ENCODE measurements at places on chromosomes 16 and 17.

DNA sequence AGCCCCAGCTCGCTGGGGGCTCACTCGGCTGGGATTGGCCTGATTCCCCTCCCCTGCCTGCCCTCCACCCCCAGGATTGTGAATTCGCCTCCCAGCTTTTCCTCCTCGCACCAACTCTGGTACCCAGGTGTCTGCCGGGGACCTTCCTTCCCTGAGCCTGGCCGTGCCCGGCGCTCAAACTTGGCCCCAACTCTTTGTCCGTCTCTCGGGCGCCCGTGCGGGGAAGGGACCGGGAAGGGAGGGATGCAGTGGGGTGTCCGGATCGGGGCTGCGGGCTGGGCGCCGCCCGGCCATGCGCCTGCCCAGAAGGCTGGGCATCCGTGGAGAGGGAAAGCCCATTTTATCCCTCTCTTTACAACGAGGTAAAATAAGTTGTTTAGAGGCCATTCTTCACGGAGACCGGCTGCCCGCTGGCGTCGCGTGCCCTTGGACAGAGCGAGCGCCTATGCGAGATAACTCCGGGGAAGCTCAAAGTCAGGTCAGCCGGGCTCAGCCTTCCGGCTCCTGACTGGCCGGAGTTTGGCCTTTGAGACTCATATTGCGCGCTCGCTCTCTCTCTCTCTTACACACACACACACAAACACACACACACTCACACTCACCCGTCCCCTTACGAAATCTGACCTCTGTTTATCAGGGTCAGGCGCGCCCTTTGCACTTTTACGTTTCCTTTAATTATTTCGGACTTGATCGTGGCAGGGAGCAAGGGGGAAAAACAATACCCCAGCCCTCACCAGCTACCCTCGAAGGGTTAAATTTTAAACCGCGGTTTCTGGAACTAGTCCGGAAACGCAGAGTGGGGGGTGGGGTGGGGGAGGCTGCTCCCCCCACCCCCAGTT is 774 bp upstream of the MAF start:
- DNase-seq: no peak

DNA sequence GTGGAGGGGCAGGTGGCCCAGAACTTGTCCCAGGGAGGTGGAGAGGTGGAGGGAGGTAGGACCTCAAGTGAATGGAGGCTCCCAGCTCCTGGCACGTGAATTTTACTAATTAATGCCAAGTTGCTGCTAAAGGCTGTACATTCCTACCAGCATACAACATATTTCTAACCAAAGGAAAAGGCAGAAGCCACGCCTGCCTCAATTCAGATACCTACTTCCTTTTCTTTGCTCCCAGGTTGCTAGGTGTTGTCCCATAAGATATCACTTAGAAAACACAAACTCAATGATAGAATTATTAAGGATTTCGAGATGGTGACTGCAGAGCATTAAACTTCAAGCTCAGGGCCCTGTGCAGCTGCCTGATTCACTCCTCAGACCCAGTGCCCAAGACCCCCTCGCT is 20.5 kb upstream of the SMPD3 start:
- DNase-seq: no peak

- no peak for DNase-seq
Measured at GRCh38 chr17:19780846-19781245, 32.7 kb upstream of the ALDH3A1 start.

DNA sequence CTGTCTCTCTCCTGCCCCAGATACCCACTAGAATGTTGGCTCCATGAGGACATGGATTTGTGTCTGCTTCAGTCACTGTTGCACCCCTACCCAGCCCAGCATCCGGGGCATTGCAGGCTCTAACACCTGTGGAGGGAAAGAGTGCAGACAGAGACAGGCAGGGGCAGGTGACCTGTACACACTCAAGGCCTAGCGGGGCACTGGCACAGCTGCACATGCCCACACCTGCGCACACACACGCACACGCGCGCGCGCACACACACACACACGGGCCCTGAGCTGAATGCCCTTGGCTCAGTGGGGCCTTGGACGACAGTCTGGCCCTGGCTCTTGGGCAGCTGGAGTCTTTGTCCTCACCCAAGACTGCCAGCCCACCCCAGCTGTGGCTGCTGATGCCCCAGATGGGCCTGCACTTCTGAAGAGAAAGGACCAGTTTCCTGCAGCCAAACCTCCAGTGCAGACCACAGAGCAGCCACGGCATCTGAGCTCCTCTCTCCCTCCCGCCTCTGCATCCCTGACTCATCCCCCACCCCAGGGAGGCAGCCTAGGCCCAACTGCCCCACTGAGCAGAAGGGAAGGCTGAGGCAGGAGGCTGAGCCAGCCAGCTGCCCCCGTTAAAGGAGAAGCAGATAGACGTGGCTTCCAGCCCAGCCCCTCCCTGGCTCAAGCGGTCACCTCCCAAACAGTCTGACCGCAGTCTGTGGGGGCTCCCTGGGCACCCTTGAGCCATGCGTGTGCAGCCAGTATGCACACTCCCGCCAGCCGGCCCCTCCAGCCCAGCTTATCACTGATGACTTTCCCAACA is 12.3 kb upstream of the RAI1 start:
- no peak for DNase-seq

GRCh38 chr17:15268461-15268860 is 3.3 kb upstream of the PMP22 start:
- DNase-seq: no peak

GRCh38 chr16:87041286-87041685 is 275.9 kb downstream of the C16orf95 start:
- no peak for DNase-seq

DNA sequence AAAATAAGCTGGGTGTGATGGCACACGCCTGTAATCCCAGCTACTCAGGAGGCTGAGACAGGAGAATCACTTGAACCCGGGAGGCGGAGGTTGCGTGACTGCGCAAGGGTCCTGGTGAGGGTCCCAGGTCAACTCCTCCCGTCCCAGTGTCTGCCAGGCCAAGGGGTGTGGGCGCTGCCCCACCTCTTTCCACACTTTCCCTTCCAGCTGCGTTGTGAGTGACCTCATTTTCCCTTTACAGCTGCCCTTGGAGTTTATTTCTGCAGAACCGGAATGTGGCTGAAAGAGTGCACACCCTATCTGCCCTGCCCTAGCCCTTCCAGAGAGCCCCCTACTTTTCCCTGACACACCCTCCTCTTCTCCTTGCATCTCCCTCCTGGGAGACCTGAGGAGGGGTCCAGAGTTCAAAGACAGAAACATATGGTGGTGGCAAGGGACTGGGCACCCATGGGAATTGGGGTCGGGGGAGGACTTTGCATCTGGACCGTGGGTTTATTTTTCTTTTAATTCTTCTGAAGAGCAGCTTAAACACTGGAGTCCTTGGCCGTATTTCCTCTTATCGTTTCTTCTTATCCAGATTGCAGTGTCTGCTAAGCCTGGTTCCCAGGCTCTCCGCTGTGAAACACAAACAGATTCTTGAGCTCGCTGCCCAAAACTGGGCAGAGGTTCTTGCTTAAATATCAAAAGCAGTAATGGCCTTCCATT is 20.9 kb downstream of the MRC2 start:
- no peak for DNase-seq

- no peak for DNase-seq
Measured at GRCh38 chr17:40522250-40522960, 21.0 kb upstream of the TNS4 start.

DNA sequence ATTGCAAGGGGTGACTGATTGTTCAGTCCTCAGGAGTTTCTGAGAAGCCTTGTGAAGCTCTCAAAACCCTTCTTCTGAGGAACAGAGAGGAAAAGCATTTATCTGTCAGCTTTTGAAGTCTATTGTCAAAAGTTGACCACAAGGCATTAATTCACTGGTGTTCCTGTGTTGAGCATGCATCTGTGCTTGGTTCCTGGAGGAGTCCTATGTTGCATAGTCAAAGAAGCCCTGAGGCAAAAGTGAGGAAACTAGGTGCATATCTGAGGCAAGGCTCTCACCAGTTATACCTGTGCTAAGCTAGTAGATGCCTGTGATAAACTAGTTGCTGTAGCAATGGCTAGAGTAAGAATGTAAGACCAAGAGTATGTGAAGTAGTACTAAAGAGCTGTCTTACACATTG is 1.8 kb upstream of the HEATR6 start:
- no peak for DNase-seq

DNA sequence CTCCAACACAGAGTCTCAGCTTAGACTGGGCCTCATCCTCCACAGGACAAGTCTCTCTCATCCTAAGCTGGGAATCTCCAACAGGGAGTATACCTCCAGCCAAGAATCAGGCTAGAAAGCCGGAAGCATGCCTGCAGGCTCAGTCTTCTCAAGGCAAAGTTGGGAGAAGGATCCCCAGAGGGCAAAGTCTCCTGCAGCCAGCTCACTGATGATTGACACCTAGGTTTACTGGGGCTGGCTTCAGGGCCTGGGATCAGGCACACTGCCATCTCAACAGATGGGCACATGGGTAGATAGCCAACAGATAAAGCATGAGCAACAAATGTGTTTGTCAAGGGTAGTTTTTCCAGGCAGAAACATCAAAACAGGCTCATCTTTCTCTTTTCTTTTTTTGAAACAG is 56.1 kb upstream of the TOX3 start:
- no peak for DNase-seq

DNA sequence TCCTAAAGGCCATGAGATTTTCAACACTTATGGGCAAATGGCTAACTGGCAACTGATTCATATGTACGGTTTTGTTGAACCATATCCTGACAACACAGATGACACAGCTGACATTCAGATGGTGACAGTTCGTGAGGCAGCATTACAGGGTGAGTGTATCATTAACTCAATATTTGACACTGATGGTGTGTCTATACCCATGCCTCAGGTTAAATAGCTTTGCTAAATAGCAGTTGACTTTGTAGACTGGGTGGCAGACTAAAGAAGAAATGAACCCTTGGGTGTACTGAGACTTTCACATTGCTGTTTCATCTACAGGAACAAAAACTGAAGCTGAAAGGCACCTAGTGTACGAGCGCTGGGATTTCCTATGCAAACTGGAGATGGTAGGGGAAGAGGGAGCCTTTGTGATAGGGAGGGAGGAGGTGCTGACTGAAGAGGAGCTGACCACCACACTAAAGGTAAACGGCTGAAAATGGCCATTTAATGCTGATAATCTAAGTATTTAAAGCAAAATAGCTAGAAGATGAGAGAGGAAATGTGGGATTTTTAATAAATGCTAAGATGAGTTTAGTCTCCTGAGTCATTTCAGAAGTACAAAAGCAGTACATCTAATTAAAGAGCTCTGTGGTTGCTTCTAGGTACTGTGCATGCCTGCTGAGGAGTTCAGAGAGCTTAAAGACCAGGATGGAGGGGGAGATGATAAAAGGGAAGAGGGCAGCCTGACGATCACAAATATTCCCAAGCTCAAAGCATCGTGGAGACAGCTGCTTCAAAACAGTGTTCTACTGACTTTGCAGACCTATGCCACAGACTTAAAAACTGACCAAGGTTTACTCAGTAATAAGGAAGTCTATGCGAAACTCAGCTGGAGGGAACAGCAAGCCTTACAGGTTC is 3.0 kb downstream of the SETD6 start:
- DNase-seq: no peak

DNA sequence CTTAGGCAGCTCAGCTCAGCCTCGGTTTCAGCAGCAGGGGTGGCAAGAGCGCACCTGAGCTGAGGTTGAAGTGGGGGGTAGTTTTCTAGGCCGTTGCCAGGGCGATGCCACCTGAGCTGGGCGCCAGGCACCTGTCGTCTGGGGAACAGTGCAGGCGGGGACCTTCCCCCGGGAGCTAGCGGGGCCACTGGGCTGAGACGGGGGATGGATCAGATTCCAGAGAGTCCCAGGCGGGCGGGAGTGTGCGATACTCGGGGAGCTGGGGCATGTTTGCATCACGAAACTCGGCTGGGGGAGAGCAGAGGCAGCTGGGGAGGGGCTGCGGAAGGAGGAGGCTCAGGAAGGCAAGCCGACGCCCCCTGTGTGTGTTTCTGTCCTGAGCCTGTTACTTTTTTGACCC is 477 bp upstream of the CLDN9 start:
- no peak for DNase-seq

DNA sequence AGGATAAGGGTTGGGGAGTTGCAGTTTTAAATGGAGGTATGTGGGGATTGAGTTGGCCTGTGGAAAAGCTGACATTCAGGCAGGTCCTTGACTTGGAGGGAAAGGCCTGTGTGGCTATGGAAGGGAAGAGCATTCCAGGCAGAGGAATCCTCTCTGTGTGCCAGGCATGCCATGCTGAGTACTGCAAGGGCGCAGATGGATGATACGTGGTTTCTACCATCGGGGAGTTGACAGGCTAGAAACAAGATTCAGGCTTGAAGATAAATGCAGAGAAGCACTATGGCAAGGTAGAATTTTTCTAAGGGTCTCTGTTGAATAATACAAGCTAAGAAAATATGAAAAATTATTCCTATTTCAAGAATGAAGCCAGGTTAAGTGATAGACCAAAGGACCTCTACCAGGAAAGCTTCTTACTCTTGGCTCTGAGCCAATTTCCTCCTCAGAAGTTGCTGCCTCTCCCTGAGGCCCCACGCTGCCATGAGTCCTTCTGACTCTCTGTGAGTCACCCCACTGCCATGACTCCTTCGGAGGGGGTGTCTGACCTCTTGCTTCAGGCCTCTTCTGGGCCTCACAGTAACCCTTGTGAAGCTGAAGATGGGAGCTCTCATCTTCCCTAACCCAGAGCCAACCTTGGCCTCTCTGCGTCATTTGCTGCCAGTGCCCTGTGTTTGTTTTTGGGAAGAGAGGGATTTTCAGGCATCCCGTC is 75.8 kb downstream of the WNT3 start:
- peak; percentile 90 for DNase-seq

- DNase-seq: no peak
Measured at GRCh38 chr17:73091770-73092522, 542 bp downstream of the SLC39A11 start.
